ENCODE measurements at places on chromosomes 6 and 20. TPM values are rescaled to one million over a fixed set of nuclear protein-coding genes. Genes with fewer than 3 reads are reported as not detected.

GRCh38 chr20:49562311-49563014, 5.5 kb downstream of the PTGIS start:
- H3K4me3 ChIP-seq = no peak overlapping the region
- H3K36me3 ChIP-seq = peaks cover 12% of the 10 kb centered on the region
- H3K4me1 ChIP-seq = peaks cover 13% of the 10 kb centered on the region

- H3K27me3 ChIP-seq = peaks cover 27% of the 10 kb centered on the region
- H3K4me3 ChIP-seq = peak overlapping the region; percentile 47
- peak overlapping the region; percentile 88 for H3K27ac ChIP-seq
- no peaks in the 10 kb centered on the region for H3K36me3 ChIP-seq
- peak; percentile 84 for DNase-seq
Measured at GRCh38 chr6:52063584-52064344, 23.6 kb downstream of the PKHD1 start.

GRCh38 chr20:57146155-57146554, 120.3 kb downstream of the BMP7 start:
- no peak overlapping the region for H3K27ac ChIP-seq
- no peak for DNase-seq
- H3K4me1 ChIP-seq = peaks cover 6% of the 10 kb centered on the region
- H3K27me3 ChIP-seq = peaks cover 5% of the 10 kb centered on the region
- H3K4me3 ChIP-seq = no peak overlapping the region
- H3K36me3 ChIP-seq = no peaks in the 10 kb centered on the region

ETV7 gene
- 4.6 TPM for total RNA-seq

ANGPT4 gene
- total RNA-seq = not detected

OPN5 gene
- not detected for total RNA-seq

GRCh38 chr6:147820520-147820919, 312.0 kb downstream of the SAMD5 start:
- H3K4me3 ChIP-seq = no peak overlapping the region
- DNase-seq = no peak
- no peaks in the 10 kb centered on the region for H3K27me3 ChIP-seq
- no peaks in the 10 kb centered on the region for H3K36me3 ChIP-seq

TUBB2B gene
- total RNA-seq = not detected
